ENCODE measurements at places on chromosomes 13 and 19.
A peak's percentile ranks its signal among the peaks of the same experiment; 100 is the strongest.

DNA sequence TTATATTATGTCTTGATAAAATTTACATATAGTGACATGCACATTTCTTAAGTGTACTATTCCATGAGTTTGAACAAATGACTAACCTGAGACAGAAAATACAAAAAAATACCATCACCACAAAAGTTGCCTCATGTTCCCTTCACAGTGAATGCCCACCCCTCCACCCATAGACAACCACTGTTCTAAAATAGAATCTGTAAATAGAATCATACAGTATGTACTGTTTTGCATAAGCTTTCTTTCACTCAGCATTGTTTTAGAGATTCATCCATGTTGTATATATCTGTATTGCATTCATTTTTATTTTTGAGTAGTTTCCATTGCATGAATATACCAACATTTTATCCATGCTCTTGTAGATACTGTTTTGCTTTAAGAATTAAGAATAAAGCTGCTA is 23.3 kb upstream of the RBM26 start:
- no peaks in the 10 kb centered on the region for H3K27me3 ChIP-seq
- no peak overlapping the region for H3K27ac ChIP-seq
- no peak for DNase-seq

GRCh38 chr13:94667190-94667589 is 45.2 kb downstream of the SOX21 start:
- peaks cover 56% of the 10 kb centered on the region for H3K27me3 ChIP-seq
- H3K4me3 ChIP-seq = no peak overlapping the region
- no peak overlapping the region for H3K27ac ChIP-seq
- H3K4me1 ChIP-seq = peaks cover 5% of the 10 kb centered on the region
- no peaks in the 10 kb centered on the region for H3K36me3 ChIP-seq

- no peak overlapping the region for H3K4me3 ChIP-seq
- no peaks in the 10 kb centered on the region for H3K36me3 ChIP-seq
- DNase-seq = no peak
Observed at GRCh38 chr13:37097076-37097475, 8.4 kb downstream of the CSNK1A1L start.

DNA sequence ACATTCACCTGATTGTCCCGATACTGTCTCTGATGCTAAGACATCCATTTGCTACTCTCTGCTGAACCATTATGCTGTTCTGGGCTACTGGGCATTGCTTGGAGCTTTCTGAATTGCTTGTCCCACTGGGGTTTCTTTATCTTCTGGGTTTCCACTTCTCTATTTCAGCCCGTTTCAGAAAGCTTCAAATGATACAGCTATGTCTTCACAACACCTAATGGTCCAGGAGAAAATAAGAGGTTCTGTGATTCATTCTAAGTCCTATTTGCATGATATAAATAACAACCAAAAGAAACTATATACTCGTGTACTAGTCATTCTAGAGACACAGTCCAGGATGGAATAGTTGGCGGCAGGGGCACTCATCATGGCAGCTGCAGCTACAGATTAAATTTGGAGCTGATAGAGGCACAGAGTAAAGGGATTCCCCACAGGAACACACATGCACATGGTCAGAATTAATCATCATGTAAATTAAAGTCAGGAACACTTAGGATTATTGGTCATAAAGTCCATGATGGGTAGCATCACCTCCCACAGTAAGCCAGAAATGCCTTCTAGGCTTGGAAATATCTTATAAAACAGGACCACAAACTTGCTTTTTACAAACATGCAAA is 33.3 kb upstream of the SCEL start:
- H3K4me3 ChIP-seq = no peak overlapping the region
- no peaks in the 10 kb centered on the region for H3K27me3 ChIP-seq
- no peak overlapping the region for H3K27ac ChIP-seq
- DNase-seq = no peak
- no peaks in the 10 kb centered on the region for H3K4me1 ChIP-seq

GRCh38 chr19:2191456-2192310 is 27.9 kb downstream of the DOT1L start:
- peak; percentile 40 for DNase-seq
- no peaks in the 10 kb centered on the region for H3K27me3 ChIP-seq
- no peaks in the 10 kb centered on the region for H3K36me3 ChIP-seq
- no peak overlapping the region for H3K4me3 ChIP-seq

DNA sequence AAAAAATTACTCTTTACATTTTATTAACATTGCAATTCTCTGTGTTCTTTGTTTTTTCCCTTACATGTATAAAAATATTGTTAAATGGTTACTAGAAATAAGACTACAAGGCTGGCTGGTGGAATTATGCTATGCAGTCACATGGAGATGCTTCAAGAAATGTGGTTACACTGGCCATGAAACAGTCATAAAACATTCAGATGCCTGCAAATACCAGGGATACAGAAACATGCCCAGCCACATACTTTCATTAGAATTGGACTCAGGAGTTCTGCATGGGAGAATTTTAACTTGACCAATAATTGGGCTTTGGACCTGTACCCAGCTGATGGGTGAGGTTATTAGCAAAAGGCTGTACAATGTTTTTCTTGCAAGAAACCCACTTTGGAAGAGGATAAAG is 1407.7 kb upstream of the SLC10A2 start:
- no peaks in the 10 kb centered on the region for H3K36me3 ChIP-seq
- DNase-seq = no peak
- no peak overlapping the region for H3K27ac ChIP-seq
- H3K4me3 ChIP-seq = no peak overlapping the region
- no peaks in the 10 kb centered on the region for H3K4me1 ChIP-seq

- no peak overlapping the region for H3K4me3 ChIP-seq
- no peaks in the 10 kb centered on the region for H3K36me3 ChIP-seq
- DNase-seq = peak; percentile 39
- H3K27ac ChIP-seq = no peak overlapping the region
- no peaks in the 10 kb centered on the region for H3K4me1 ChIP-seq
- no peaks in the 10 kb centered on the region for H3K27me3 ChIP-seq
Observed at GRCh38 chr13:29543230-29544215, 52.0 kb downstream of the SLC7A1 start.

- H3K27me3 ChIP-seq = no peaks in the 10 kb centered on the region
- DNase-seq = no peak
- no peak overlapping the region for H3K4me3 ChIP-seq
- no peaks in the 10 kb centered on the region for H3K36me3 ChIP-seq
Observed at GRCh38 chr13:44350775-44351504, 22.7 kb upstream of the SERP2 start.

DNA sequence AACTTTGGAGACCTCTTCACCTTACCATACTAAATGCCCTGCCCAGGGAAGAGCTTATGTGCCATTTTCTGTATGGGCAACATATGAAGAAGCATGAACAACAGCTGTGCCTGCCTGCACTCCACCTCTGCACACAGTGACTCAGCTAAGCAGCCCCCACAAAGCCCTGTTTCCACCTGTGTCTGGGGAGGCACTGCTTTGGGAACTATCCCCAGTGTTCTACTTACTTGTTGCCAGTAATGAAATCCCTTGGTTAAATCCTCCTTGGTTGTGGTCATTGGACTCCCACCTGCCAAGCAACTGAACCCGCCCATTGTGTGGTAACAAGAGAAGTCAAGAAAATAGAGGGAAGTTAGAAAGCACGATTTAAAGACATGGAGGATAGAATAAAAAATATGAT is 84.6 kb downstream of the NALCN start:
- H3K4me1 ChIP-seq = no peaks in the 10 kb centered on the region
- no peaks in the 10 kb centered on the region for H3K27me3 ChIP-seq
- no peak overlapping the region for H3K4me3 ChIP-seq

- peaks cover 29% of the 10 kb centered on the region for H3K27me3 ChIP-seq
- no peaks in the 10 kb centered on the region for H3K36me3 ChIP-seq
- no peaks in the 10 kb centered on the region for H3K4me1 ChIP-seq
- no peak overlapping the region for H3K4me3 ChIP-seq
Observed at GRCh38 chr19:46076031-46076880, 35.5 kb upstream of the IGFL4 start.

GRCh38 chr13:101930331-101930730 is 471.5 kb downstream of the FGF14 start:
- no peaks in the 10 kb centered on the region for H3K36me3 ChIP-seq
- H3K27ac ChIP-seq = no peak overlapping the region
- DNase-seq = no peak
- no peak overlapping the region for H3K4me3 ChIP-seq
- H3K27me3 ChIP-seq = no peaks in the 10 kb centered on the region
- H3K4me1 ChIP-seq = no peaks in the 10 kb centered on the region

- no peaks in the 10 kb centered on the region for H3K36me3 ChIP-seq
- H3K27ac ChIP-seq = peak overlapping the region; percentile 100
- H3K4me3 ChIP-seq = peak overlapping the region; percentile 93
- peaks cover 7% of the 10 kb centered on the region for H3K4me1 ChIP-seq
- DNase-seq = peak; percentile 68
Observed at GRCh38 chr19:58361900-58362271, 665 bp downstream of the ZNF497 start.

- H3K27ac ChIP-seq = no peak overlapping the region
- H3K36me3 ChIP-seq = no peaks in the 10 kb centered on the region
- no peaks in the 10 kb centered on the region for H3K4me1 ChIP-seq
- DNase-seq = no peak
Observed at GRCh38 chr19:31114585-31114984, 234.7 kb downstream of the TSHZ3 start.

DNA sequence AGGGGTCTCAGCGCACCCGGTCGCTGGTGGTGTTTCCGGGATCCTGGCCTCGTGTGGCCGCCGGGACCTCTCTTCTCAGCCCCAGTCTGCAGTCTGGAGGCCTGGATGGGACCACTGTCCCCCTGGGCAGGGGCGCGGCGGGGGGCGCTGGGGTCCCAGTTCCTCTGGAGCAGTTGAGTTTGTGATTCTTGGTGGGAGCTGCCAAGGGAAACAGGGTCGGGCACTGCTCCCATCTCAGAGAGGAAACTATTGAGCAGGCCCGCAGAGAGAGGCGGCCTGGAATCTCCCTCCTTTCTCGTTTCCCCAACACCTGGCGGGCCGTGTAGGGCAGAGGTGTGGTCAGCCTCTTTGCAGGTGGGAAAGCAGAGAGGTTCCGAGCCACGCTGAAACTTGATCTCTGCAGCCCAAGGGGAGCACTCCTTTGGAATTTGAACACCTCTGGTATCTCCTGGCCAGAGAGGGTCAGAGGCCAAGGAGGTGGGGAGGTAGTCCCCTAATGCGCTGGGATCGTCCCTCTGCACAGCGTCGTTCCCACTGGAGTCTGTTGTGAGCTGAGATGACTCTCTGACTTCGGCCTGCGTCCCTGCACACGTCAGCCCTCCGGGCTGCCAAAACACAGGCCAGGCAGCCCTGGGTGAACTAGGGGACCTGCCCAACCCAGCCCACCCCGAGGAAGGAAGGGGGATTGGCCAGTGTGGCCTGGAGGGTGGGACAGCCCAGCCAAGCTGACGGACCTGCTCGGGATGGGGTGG is 741 bp downstream of the PLEKHF1 start:
- H3K36me3 ChIP-seq = no peaks in the 10 kb centered on the region
- peak; percentile 39 for DNase-seq
- H3K4me3 ChIP-seq = peak overlapping the region; percentile 60
- H3K4me1 ChIP-seq = peaks cover 36% of the 10 kb centered on the region
- peak overlapping the region; percentile 52 for H3K27ac ChIP-seq

GRCh38 chr19:3366753-3367627 is 607 bp downstream of the NFIC start:
- peaks cover 44% of the 10 kb centered on the region for H3K4me1 ChIP-seq
- peaks cover 86% of the 10 kb centered on the region for H3K27me3 ChIP-seq
- no peaks in the 10 kb centered on the region for H3K36me3 ChIP-seq
- peak overlapping the region; percentile 88 for H3K4me3 ChIP-seq

- peak; percentile 76 for DNase-seq
- H3K36me3 ChIP-seq = no peaks in the 10 kb centered on the region
- no peaks in the 10 kb centered on the region for H3K4me1 ChIP-seq
Observed at GRCh38 chr19:18932216-18932841, 8.7 kb downstream of the HOMER3 start.

GRCh38 chr19:16139752-16140151 is 3.7 kb upstream of the HSH2D start:
- H3K4me1 ChIP-seq = no peaks in the 10 kb centered on the region
- H3K27me3 ChIP-seq = no peaks in the 10 kb centered on the region
- H3K4me3 ChIP-seq = no peak overlapping the region

- no peaks in the 10 kb centered on the region for H3K36me3 ChIP-seq
- no peaks in the 10 kb centered on the region for H3K27me3 ChIP-seq
- H3K27ac ChIP-seq = no peak overlapping the region
- H3K4me1 ChIP-seq = no peaks in the 10 kb centered on the region
- no peak for DNase-seq
- H3K4me3 ChIP-seq = no peak overlapping the region
Observed at GRCh38 chr13:62209529-62209928, 793.9 kb upstream of the PCDH20 start.

DNA sequence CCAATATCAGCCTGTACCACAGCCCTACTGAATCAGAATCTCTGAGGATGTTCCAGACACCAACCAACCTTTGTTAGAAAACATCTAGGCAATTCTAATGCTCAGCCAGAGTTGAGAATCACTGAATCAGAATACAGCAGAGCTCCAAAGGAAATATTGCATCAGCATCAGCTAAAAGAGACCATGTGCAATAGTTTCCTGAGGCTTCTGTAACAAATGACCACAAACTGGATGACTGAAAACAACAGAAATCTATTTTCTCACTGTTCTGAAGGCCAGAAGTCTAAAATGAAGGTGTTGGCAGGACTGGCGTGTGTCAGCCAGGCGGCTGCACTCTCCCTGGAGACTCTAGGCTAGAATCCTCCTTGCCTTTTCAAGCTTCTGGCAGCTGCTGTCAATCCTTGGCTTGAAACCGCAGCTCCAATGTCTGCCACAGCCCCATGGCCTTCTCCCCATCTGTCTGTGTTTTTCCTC is 1.2 kb upstream of the DCT start:
- no peaks in the 10 kb centered on the region for H3K27me3 ChIP-seq
- no peaks in the 10 kb centered on the region for H3K4me1 ChIP-seq
- DNase-seq = peak; percentile 10

GRCh38 chr19:49581007-49581508 is at the start of gene PRRG2:
Gene PRRG2, plus strand, starts transcription at chr19:49581316. Its CDS starts 1,904 bp downstream, at chr19:49583220.
- H3K27ac ChIP-seq = peak within 1 kb of the TSS; percentile 58
- H3K4me3 ChIP-seq = peak within 1 kb of the TSS; percentile 52
- H3K27me3 ChIP-seq = no peaks in the 10 kb centered on the region
- H3K4me1 ChIP-seq = peaks cover 10% of the 10 kb centered on the region

GRCh38 chr19:57599761-57600383 is at the start of gene ZNF530:
Gene ZNF530, plus strand, starts transcription at chr19:57599885. Its CDS starts 4,461 bp downstream, at chr19:57604346.
- H3K4me1 ChIP-seq = no peaks in the 10 kb centered on the region
- H3K27me3 ChIP-seq = no peaks in the 10 kb centered on the region
- peak; percentile 96 for DNase-seq
- H3K36me3 ChIP-seq = no peaks in the 10 kb centered on the region

DNA sequence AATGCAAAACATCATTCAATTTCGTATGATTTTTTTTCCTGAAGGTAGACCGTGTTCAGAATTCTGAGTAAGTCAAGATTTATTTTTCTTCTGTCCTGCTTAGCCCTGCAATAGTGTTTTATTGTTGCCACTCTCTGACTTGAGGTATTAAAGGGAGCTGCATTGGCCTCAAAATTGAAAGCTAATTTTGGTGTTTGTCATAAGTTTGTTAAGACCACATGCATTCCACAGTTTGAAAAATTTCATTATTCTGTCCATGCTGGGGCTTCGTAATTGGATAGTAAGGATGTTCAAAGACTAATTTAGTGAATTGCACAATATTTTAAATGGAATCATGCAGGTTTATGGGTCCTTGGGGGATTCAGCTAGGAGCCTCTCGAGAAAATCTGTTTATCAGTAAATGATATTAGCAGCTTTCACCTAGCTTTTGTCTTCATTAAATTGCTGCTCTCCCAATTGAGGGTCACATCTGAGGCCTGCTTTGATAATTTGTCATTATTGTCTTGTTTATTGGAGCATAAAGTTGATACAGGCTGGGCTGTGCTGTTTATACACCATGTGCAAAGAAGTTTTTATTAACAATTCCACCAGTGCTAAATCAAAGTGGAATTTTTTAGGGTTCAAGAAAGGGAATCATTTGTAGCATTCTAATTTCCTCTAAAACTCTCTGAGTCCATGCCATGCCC is 339.8 kb upstream of the OBI1 start:
- no peaks in the 10 kb centered on the region for H3K4me1 ChIP-seq
- peaks cover under 1% of the 10 kb centered on the region for H3K27me3 ChIP-seq
- H3K4me3 ChIP-seq = no peak overlapping the region
- H3K36me3 ChIP-seq = no peaks in the 10 kb centered on the region
- DNase-seq = no peak

Data from hepatocyte (in vitro differentiated cells).